ENCODE measurements at places on chromosomes 1 and 21.
A peak's percentile ranks its signal among the peaks of the same experiment; 100 is the strongest.

- DNase-seq: no peak
Measured at GRCh38 chr1:48920851-48921250, 144.2 kb upstream of the BEND5 start.

- no peak for DNase-seq
Measured at GRCh38 chr21:36792505-36792967, 93.6 kb downstream of the SIM2 start.

GRCh38 chr1:59146651-59147358 lies 150.1 kb upstream of the FGGY start:
- peak; percentile 64 for DNase-seq

GRCh38 chr1:66613187-66613586 lies 79.2 kb downstream of the SGIP1 start:
- DNase-seq: no peak

DNA sequence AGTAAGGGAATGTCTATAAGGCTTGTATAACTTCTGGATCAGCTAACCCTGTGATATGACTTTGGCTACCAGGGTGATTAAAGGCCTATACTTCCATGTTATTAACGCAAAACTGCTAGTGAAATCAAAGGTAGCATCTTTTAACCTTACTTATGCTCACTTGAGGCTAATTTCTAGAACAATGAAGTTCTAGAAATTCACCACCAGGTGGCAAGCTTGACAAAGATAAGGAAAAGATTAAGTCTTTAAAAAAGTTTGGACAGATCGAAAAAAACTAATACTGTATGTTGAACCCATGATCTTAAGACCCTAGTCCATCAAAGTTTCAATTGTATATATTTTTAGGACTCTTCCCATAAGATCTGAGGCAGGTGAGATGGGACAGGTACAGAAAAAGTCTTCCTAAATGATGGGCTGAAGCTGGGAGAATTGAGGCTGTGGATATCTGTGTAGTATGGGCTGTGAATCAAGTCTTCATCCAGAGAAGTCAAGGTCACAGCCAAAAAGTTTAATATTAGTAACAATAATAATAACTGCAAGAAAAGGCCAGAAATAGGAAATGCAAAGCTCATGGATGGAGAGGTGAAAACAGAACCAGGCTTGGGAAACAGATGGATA lies 18.8 kb downstream of the KYAT3 start:
- no peak for DNase-seq

DNA sequence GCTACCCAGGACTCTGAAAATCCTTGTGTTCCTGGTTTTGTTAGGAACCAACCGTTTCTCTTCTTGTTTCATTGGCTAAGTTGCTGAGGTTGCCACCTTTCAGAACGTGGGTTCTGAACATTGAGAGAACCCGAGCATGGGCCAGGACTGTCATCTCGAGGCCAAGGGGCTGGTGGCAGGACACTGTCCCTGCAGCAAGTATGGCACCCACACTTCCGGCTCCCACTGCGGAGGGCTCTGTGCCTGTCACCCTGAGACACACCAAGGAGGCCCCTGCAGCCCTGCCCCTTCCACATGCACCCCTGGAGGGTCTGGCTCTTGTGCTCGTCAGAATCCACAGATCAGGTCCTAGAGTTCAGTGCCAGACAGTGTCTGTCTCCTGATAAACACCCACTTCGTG lies 39.1 kb upstream of the LRRC3 start:
- no peak for DNase-seq

GRCh38 chr21:27722095-27722494 lies 755.2 kb upstream of the ADAMTS5 start:
- no peak for DNase-seq

DNA sequence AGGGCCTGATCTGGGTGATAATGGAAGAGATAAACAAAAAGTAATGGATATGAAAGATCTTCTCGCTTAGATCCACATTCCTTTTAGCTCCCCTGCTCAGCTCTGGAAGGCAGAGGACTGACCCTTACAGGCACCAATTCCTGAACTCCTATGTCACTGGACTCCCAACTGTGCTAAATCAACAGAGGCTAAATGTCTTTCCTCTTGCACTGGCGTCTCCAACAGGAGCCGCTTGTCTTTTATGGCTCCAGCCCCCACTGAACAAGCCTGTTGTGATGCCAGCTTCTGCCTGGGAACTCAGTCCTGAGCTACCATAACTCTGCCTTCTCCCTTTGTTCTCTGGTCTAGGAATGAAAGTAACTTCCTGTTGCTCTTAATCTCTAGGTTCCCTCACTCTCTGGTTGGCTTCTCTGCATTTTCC lies 142.1 kb upstream of the COL11A1 start:
- DNase-seq: no peak

DNA sequence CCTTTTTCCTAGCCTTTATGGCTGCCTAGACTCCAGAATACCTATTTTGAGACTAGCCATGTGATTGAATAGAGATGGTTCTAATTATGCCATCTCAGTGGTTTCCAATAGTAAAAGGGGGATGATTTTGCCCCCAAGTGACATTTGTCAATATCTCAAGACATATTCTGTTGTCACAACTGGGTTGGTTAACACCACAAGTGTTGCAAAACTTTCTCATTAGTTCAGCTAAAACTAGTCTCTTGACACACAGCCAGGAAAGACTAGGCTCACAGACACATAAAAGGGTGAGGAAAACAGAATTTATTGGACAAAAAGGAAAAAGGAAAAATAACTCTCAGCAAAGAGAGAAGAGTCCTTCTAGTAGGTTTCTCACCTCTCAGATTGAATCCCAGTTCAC lies 39.9 kb upstream of the GBP5 start:
- no peak for DNase-seq

GRCh38 chr1:192518700-192519099 lies 56.9 kb upstream of the RGS1 start:
- DNase-seq: no peak

DNA sequence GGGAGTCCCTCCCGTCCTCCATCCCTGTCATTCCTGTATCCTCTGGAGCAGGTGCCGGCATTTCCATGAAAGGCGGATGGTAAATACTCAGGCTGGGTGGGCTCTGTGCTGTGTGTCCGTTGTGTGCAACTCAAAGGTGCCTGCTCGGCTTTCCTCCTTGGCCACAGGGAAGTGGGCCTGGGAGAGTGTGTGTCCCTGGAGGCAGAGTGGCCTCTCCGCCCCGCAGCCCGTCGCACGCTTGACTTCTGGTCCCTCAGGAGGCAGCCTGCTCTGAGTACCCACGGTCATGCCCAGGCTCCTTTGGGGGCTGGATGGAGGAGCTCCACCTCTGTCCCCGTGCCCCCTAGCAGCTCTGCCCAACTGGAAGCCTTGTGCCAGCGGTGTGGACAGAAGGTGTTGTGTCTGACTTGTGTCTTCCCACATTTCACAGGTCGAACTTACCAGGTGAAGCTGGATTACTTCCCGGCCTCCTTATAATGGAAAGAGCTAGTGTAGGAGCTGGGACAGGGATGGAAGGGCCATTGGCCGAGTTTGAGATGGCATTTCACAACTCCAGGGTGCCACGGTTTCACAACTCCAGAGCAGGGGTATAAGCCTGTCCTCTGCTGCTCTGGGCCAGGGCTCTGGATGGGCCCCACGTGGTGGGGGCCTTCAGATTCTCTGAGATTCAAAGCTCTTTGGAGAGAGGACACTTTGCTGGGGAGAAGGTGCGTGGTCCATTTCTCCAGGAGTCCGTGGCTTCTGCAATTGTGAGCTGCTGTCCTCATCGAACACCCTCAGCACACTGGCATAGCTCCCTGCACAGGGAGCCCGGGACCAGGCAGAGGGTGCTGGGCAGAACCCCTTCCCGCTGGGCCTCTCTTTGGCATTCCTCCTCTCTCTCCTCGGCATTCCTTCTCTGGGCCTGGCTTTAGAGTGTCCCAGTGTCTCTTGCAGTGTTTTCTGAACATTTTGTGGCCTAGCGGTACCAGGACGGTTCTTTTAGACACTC lies 152.7 kb upstream of the COL6A1 start:
- no peak for DNase-seq

DNA sequence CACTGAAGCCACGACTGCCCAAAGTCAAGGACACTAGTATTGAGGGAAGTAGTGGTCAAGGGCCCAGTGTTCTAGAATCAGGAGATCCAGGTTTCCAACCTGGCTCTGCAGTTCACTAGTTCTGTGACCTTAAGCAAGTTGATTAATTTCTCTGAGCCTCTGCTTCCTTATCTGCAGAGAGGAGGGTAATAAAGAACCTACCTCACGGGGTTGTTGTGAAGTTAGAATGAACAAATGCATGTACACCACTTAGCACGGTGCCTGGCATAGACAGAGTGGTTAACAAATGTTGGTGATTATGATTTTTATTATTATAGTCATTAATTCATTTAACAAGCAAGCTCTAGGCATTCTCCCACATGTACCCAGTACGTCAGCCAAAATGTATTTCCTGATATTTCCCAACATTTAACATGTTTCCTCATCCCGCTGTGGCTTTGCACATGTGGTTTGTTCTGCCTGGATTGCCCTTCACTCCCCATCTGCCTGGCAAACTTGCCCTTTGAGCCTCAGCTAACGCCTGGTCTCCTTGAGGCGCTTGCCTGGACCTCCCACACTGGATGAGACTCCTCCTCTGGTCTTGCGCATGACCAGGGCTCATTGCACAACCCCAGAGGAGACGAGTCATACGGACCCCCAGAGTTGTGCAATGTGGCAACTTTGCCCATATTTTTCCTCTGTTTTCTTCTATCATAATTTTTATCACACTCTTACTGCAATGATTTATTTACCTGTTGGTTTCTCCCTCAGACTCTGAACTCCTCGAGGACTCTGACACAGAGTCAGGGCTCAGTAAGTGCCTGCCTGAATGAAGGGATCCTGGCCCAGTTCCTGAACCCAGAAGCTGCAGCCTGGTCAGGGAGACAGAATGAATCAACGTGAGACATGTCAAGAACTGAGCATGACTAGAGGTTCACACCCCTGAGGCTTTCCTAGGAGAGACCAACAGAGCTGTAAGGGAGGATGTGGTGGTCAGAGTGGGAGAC lies 20.7 kb upstream of the MFSD2A start:
- DNase-seq: no peak

DNA sequence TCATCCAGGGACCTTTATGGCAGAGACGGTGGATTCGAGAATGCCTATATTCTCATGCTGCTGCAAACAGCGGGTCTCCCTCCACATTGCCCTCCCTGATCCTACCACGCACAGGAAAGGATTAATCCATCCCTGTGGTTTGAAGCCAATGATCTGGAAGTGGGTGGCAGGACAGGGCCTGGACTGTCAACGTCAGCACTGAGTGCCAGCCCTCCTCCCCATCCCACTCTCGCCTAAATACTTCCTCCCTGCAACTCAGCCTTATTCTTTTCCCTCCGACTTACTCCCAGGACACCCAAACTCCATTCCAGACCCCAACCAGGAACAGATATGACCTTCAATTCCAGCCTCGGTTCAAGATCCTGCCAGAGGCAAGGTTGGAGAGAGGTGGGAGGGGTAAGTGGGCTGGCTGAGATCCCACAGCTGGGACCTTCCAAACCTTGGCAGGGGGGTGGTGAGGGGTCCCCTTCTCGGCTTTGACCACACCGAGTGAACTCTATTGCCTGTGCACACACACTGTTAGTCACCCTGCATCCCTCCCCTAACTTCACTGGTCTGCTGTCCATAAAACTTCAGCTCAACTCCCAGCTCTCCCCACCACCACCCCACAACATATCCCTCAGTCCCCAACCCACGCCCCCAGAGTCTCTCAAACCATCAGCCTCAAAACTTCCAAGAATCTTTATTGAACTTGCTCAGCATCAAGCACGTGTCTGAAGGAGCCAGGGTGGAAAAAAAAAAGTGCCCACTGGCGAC lies 2.4 kb upstream of the S100A5 start:
- DNase-seq: no peak

- no peak for DNase-seq
Measured at GRCh38 chr1:13714851-13715250, 14.9 kb downstream of the PRDM2 start.

Measured in activated naive CD4-positive, alpha-beta T cell treated with anti-CD3 and anti-CD28 coated beads, Interleukin-2, amount 50 U/mL, for 72 hours (primary cell).